Type B pancreatic cell (in vitro differentiated cells): ENCODE measurements at places on chromosomes 11 and 22.

GRCh38 chr22:19607192-19608002, 83.2 kb upstream of the CLDN5 start:
- H3K4me1 ChIP-seq, result no peaks in the 10 kb centered on the region
- DNase-seq, result no peak
- H3K36me3 ChIP-seq, result no peaks in the 10 kb centered on the region

DNA sequence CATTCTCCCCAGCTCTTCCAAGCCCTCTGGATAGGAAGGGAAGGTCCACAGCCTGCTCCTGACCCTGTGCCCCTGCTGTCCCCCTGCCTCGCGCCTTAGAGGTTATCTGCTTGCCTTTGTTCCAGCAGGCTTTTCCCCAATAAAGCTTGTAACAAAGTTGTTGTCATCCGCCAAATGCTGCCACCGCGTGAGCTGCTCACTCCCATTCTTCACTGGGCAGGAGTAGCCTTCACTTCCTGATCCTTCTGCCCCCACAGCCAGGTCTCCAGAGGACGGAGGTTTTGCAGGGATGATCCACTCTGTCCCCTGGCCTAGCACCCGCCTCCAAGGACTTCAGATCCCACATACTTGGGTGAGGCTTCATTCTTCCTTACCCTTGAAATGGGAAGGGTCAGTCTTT, 94.0 kb upstream of the RASSF10 start:
- no peaks in the 10 kb centered on the region for H3K27me3 ChIP-seq
- peaks cover 9% of the 10 kb centered on the region for H3K4me1 ChIP-seq
- no peak overlapping the region for H3K4me3 ChIP-seq
- H3K27ac ChIP-seq, result no peak overlapping the region
- DNase-seq, result no peak

DNA sequence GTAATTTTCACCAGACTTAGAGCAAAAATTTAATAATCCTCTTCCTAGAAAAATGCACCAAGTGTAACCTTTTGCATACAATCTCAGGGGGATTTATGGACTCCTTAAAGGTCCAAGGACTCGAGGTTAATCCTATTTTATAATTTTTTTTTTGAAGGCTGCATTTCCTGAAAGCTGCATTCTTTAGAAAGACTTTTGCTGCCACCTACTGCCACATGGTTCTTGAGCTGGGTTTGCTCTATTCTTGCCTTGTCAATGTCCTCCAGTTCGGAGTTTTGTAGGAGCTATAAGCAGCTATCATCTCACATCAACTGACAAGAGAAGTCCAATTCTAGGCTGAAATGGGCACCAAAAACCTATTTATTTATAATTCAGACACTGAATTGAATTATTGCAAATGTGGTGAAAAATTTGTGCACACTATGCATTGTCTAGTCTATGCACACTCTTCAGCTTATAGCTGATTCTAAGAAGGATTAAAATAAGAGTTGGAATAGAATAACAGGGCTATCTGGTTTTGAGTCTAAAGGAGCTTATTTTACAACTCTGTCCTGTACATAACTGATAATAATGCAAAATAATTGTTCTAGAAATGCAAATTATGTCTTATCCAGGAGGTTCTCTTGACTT, 31.3 kb downstream of the TRAF6 start:
- DNase-seq, result no peak
- H3K4me3 ChIP-seq, result no peak overlapping the region
- H3K4me1 ChIP-seq, result peaks cover 6% of the 10 kb centered on the region
- H3K36me3 ChIP-seq, result peaks cover 3% of the 10 kb centered on the region

- no peak overlapping the region for H3K4me3 ChIP-seq
- no peaks in the 10 kb centered on the region for H3K4me1 ChIP-seq
- no peak overlapping the region for H3K27ac ChIP-seq
- no peaks in the 10 kb centered on the region for H3K27me3 ChIP-seq
Observed at GRCh38 chr11:85316967-85317366, 310.2 kb downstream of the DLG2 start.

- no peaks in the 10 kb centered on the region for H3K27me3 ChIP-seq
- H3K36me3 ChIP-seq, result no peaks in the 10 kb centered on the region
- no peak overlapping the region for H3K4me3 ChIP-seq
- no peaks in the 10 kb centered on the region for H3K4me1 ChIP-seq
- H3K27ac ChIP-seq, result no peak overlapping the region
Observed at GRCh38 chr11:79747406-79747805, 306.6 kb upstream of the TENM4 start.

DNA sequence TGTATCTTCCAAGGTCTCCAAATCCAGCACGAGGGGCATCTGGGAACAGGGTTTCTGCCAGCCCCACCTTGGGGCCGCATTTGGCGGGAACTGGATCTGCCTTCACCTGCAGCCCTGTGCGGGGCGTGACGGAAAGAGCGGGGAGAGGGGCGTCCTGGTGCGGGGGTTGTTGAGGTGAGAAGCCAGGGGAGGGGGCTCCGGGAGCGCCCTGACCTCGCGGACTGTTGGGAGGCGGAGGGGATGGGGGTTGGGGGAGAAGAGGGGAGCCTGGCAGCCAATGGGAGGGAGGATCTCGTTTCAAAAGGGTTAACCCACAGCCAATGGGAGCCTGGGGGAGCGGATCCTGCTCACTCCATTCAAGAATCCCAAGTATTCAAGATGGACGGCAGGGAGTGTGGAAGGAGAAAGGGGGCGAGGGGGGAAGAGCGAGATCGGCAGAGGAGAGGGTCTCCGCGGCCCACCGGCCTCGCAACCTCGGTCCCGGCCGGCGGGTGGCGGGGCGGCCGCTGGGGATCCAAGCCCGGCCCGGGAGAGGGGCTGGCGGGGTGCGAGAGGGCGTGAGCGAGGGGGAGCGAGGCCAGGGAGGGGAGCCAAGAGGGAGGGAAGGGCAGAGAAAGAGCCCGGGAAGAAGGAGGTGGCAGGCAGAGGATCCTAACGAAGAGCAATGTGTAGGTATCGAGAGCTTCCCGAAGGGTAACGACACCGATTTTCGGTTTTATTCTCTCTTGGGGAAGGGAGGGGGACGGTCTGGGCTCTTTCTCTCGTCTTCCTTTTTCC, 11.5 kb downstream of the YPEL4 start:
- no peaks in the 10 kb centered on the region for H3K27me3 ChIP-seq
- peak overlapping the region; percentile 98 for H3K4me3 ChIP-seq
- peak overlapping the region; percentile 98 for H3K27ac ChIP-seq
- peaks cover 10% of the 10 kb centered on the region for H3K36me3 ChIP-seq

DNA sequence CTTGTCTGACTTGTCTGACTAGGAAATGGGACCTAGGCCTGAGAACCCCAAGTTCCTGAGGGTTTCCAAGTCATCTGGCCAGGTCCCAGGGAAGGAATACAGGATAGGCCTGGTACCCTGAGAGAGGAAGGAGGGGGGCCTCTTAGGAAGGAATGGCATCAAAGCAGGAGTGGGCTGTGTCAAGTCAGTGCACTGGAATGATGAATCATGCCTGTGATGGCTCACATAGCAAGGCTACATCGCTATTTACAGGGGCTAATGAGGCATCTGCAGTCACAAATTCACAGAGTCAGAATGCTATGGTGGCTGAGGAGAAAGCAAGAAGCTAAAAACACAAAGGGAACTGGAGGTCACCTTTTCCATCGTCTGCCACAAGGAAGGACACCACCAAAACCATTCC, 247.3 kb downstream of the NXPE2 start:
- no peak for DNase-seq
- peaks cover 18% of the 10 kb centered on the region for H3K27me3 ChIP-seq
- no peak overlapping the region for H3K27ac ChIP-seq
- no peaks in the 10 kb centered on the region for H3K4me1 ChIP-seq
- no peaks in the 10 kb centered on the region for H3K36me3 ChIP-seq

DNA sequence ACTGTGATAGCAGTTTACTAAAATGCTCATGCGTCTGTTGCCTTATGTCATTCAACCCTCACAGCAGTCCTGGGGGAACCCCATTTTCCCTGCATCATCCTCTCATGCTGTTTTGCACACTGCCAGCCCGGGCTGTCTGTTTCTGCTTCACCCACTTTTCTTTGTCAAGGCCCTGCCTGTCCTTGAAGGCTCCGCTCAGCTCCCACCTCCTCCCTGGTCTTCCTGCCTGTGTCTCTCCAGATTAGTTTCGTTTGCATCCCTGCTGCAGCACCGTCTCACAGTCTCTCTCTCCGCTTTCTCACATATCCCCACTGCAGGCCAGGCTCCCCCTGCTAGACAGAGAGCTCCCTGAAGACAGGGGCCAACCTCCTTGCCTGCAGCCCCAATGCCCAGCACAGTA, 29.9 kb downstream of the SERPINH1 start:
- H3K27me3 ChIP-seq, result peaks cover 4% of the 10 kb centered on the region
- H3K27ac ChIP-seq, result no peak overlapping the region
- peaks cover 24% of the 10 kb centered on the region for H3K4me1 ChIP-seq
- no peak for DNase-seq

GRCh38 chr11:102882389-102883024, 7.7 kb upstream of the MMP12 start:
- no peaks in the 10 kb centered on the region for H3K36me3 ChIP-seq
- no peak overlapping the region for H3K4me3 ChIP-seq
- H3K27me3 ChIP-seq, result no peaks in the 10 kb centered on the region
- no peak overlapping the region for H3K27ac ChIP-seq
- no peaks in the 10 kb centered on the region for H3K4me1 ChIP-seq

GRCh38 chr22:28768701-28769393, 3.6 kb upstream of the CCDC117 start:
- H3K4me3 ChIP-seq, result no peak overlapping the region
- no peak for DNase-seq
- H3K27ac ChIP-seq, result no peak overlapping the region
- peaks cover 9% of the 10 kb centered on the region for H3K4me1 ChIP-seq
- H3K27me3 ChIP-seq, result no peaks in the 10 kb centered on the region

DNA sequence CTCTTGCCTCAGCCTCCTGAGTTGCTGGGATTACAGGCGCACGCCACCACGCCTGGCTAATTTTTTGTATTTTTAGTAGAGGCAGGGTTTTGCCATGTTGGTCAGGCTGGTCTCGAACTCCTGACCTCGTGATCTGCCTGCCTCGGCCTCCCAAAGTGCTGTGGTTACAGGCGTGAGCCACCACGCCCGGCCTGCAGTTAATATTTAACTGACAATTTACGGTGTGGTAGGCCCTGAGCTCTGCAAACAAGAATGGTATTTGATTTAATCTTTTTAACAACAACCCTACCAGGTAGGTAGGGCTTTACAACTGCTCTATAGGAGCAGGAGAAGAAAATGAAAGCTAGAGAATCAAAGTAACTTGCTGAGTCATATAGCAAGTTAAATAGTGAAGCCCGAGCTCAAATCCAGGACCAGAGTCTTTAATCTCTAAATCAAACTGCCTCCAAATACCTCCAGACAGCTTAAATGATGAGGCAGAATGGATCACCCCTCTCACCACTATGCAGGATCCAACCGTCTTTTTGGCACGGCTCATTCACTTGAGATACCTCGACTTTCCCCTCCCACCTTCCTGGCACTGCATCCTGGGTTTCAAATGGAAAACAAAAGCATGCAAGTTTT, 9.4 kb downstream of the UEVLD start:
- H3K27ac ChIP-seq, result peak overlapping the region; percentile 76
- DNase-seq, result no peak
- no peaks in the 10 kb centered on the region for H3K36me3 ChIP-seq
- no peaks in the 10 kb centered on the region for H3K27me3 ChIP-seq

DNA sequence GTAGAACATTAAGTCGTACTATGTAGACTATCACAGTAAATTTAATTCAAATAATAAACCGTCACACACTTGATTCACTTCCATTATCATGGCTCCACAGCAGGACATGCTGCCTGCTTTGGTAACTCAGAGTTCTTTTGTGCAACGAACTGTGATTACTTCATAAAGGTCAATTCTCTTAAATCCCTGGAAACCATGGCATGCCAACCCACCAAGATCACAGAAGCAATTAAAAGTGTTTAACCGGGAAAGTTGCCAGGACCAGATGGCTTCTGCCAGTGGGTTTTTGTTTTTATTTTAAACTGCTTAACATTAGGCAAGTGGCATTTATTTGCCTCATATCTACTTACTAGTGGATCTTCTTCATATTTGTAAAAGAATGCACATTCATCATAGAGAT, 1162.1 kb downstream of the DLG2 start:
- H3K27ac ChIP-seq, result no peak overlapping the region
- H3K27me3 ChIP-seq, result no peaks in the 10 kb centered on the region

DNA sequence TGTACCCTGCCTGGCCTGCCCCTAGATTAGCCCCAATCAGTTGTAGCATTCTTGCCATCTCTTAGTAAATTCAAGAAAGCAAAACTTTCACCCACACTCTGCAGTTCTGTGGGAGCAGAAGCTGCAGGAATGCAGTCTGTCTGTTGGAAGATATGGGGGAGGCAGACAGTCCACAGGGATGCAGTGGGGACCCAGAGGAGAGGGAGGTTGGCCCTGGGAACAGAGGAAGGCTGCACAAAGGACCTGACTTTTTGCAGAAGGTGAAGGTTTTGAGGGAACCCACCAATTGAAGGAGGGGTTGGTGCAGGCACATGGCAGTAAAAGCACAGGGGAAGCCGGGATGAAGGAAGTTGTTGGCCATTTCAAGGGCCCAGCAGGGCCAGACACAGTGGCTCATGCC, 16.5 kb downstream of the SNAP29 start:
- no peaks in the 10 kb centered on the region for H3K4me1 ChIP-seq
- H3K27me3 ChIP-seq, result no peaks in the 10 kb centered on the region
- H3K4me3 ChIP-seq, result no peak overlapping the region
- H3K27ac ChIP-seq, result no peak overlapping the region

- no peak for DNase-seq
- peaks cover 7% of the 10 kb centered on the region for H3K27me3 ChIP-seq
- peaks cover 13% of the 10 kb centered on the region for H3K4me1 ChIP-seq
- peak overlapping the region; percentile 81 for H3K4me3 ChIP-seq
Observed at GRCh38 chr11:120120805-120121335, 17.0 kb downstream of the TRIM29 start.

- no peaks in the 10 kb centered on the region for H3K36me3 ChIP-seq
- H3K4me3 ChIP-seq, result no peak overlapping the region
- no peaks in the 10 kb centered on the region for H3K27me3 ChIP-seq
- H3K4me1 ChIP-seq, result peaks cover 6% of the 10 kb centered on the region
Observed at GRCh38 chr22:46008836-46009596, 32.1 kb upstream of the WNT7B start.

DNA sequence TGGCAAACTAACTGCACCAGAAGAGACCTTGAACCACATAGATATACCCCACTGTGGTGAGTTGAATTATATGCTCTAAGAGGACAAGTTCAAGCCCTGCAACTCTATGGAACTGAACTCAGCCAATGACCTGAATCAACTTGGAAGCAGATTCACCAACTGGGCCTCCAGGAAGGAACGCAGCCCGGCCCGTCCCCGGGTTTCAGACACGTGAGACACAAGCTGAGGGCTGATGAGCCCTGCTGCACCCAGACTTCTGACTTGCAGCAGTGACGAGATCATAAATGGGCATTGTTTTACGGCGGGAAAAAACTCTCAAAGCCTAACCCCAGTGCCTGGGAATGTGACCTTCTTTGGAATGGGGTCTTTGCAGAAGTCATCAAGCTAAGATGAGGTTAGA, 28.5 kb upstream of the GAL start:
- H3K27me3 ChIP-seq, result peaks cover 13% of the 10 kb centered on the region
- H3K36me3 ChIP-seq, result no peaks in the 10 kb centered on the region
- no peak overlapping the region for H3K4me3 ChIP-seq
- H3K27ac ChIP-seq, result no peak overlapping the region
- no peak for DNase-seq
- peaks cover 14% of the 10 kb centered on the region for H3K4me1 ChIP-seq

- no peak overlapping the region for H3K27ac ChIP-seq
- H3K36me3 ChIP-seq, result no peaks in the 10 kb centered on the region
- H3K27me3 ChIP-seq, result peaks cover 17% of the 10 kb centered on the region
- DNase-seq, result no peak
- peaks cover 19% of the 10 kb centered on the region for H3K4me1 ChIP-seq
Observed at GRCh38 chr11:32326522-32326921, 108.8 kb downstream of the WT1 start.

GRCh38 chr11:113895367-113896155, 9.0 kb upstream of the HTR3B start:
- no peak for DNase-seq
- H3K27ac ChIP-seq, result no peak overlapping the region
- H3K4me3 ChIP-seq, result no peak overlapping the region
- peaks cover 13% of the 10 kb centered on the region for H3K4me1 ChIP-seq
- no peaks in the 10 kb centered on the region for H3K36me3 ChIP-seq
